ENCODE measurements at places on chromosomes 3 and 15.

DNA sequence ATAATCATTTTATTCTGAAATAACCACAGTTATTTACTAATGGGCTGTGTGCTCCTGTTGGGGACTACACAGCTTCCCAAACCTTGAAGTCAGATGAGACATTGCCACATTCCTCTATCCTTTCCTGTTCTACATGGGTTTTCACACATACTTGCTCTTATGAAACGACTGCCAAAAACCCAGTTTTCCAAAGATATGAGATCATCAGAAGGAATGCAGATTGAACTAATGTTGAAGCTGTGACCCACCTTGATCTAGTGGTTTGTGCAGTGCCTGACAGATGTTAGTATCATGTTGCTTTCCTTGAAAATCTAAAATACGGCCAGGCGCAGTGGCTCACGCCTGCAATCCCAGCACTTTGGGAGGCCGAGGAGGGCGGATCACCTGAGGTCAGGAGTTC lies 144.6 kb downstream of the VGLL4 start:
- no peak for DNase-seq

DNA sequence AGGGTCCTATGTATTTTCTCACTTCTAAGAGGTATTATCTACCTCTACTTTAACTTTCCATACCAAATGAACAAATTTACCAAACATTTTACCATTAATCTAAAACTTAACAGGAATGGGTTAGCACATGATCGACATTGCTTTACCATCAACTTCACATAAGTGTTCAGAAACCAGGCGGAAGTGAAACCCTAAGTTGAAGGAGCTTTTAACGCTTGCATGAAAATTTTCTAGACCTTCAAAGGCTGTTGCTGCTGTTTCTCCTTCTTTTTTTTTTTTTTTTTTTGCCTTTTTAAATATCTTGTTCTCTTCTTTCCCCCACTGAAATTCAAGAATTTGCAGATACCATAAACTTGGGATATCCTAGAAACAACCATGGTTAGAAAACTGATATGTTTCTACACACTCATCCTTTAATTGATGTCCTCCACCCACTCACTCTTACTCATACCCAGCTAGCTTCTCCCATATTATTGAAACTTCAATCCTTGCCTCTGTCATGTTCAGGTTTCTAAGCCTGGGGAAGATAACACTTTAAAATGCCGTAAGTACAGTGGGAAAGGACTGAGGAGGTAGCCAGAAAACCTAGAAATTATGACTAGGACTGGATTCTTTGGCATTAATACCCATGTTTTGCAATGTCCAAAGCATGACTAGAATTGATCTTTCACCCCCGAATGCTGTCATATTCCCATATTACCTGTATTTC lies 24.7 kb downstream of the MYO5A start:
- peak; percentile 53 for DNase-seq

DNA sequence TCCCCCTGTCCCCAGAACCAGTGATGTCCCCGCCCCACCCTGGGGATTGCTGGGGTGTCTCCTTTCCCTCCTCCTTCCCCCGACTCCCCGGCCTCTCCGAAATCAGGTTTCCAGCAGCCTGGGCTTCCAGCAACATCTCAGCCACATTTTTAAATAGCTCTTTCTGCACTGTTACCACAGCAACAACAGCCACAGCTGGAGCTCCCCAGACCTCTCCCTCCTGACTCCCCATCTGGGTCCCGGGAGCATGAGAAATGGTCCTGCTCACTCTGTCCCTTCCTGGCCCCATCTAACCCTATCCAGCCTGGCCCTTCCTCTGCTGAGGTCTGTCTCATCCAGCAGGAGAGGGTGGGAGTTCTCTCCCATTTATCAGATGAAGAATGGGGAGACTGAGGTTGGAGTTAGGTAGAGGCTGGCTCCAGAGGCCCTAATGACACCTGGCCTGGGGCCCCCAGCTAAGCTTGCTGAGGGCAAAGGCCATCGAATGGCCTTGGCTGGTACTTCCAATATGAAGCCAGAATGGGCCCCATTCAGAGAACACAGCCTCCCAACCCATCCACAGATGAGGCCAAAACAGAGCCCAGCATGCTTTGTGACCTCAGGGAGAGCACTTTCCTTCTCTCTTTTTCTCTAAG lies 1.5 kb downstream of the CAMK1 start:
- DNase-seq = no peak

GRCh38 chr15:47326410-47327333 lies 390.6 kb upstream of the SEMA6D start:
- DNase-seq = no peak

DNA sequence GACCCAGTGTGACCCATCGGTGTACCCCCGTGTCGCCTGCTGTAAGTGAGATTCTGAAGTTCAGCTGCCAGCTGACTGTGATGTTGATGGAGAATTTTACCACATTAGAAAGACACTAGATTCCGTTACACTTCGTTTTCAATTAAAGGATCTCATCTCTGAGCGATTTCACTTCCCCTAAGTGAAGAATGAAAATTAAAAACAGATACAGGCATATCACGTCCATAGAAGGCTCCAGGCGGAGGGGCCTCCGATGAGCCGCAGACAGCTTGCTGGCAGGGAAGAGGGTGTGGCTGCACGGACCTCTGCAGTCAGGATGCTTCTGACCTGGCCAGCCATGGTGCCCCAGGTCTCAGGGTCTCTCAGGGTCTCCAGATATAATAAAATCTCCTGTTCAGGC lies 6.6 kb upstream of the CPN2 start:
- no peak for DNase-seq

GRCh38 chr15:29141308-29142128 lies 128.1 kb downstream of the NSMCE3 start:
- DNase-seq = no peak

Measured in GM06990 (cell line).